Stimulated activated CD4-positive, alpha-beta T cell treated with anti-CD3 and anti-CD28 coated beads, Interleukin-1b, Interleukin-23, amount 100 ng/mL, for 1 hour (primary cell): ENCODE measurements at places on chromosomes 6 and 20.

DNA sequence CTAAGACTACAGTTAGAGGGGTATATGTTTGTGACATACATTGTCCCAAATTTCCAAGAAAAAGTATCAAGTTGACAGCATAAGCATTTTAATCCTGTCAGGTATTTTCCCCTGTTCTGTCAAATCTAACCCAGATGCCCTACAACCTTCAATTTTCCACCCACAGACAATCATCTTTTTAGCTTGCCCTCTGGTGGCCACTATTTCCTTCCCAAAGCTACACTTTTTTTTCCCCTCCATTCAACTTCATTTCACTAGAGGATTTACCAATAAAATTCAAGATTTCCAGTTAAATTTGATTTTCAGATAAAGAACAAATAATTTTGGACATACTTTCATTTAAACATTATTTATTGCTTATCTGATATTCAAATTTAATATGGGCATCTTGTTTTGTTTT, 286.6 kb downstream of the TENT5A start:
- DNase-seq, result no peak

DNA sequence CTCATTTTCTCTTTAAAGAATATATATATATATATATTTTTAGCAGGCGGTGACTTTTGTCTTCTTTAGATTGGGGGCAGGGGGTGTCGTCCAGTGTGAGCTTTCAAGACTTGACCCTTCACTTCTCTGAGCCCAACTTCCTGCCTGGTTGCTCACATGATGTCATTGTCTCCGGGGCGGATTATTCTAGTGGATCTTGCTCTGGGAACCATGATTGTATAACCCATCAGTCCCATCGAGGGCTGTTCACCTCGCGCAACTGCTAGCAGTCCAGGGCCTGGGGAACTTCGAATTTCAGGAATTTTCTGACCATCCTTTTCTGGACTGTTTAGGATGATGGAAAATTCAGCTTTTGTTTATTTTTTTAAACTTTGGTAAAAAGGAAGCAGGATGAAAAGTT, 1.0 kb downstream of the IGF2R start:
- no peak for DNase-seq

- DNase-seq, result no peak
These were observed 1.8 kb upstream of the CTSZ start for GRCh38 chr20:59008715-59009336.

DNA sequence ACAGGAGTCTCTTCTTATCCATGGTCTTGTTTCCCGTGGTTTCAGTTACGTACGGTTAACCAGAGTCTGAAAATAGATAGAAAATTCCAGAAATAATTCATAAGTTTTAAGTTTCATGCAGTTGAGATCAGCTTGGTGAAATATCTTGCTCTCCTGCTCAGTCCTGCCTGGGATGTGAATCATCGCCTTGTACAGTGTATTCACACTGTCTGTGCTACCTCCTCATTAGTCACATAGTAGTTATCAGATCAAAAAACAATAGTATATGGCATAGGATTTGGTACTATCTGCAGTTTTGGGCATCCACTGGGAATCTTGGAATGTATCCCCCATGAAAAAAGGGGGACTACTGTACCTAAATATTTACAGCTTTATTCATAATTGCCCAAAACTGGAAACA, 22.7 kb upstream of the MOCS1 start:
- no peak for DNase-seq

DNA sequence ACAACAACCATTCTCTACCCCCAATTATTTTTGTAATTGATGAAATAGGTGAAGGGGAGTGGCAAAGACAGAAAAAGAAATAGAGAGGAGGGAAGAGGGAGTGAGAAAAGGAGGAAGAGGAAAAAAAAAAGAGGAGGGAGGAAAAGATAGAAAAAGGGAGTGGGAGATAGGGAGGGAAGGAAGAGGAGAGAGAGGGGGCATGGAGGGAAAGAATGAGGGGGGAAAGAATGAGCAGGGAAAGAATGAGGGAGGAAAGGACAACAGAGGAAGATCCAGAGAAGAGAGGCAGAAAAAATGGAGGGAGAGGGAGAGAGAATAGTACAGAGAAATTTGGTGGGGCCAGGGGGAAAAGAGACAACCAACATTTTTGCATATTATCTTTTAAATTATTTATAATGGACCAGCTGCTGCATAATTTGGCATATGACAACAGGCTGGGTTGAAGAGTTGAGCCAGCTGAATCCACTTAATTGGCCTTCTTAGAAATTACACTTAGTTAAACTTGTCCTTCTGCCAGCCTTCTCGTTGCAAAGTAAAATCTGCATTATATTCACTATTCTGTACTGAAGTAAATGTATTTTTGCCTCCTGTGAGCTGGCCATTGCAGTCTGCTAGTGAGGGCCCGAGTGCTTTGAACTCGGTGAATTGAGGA, 101.0 kb downstream of the ARHGAP18 start:
- DNase-seq, result no peak

DNA sequence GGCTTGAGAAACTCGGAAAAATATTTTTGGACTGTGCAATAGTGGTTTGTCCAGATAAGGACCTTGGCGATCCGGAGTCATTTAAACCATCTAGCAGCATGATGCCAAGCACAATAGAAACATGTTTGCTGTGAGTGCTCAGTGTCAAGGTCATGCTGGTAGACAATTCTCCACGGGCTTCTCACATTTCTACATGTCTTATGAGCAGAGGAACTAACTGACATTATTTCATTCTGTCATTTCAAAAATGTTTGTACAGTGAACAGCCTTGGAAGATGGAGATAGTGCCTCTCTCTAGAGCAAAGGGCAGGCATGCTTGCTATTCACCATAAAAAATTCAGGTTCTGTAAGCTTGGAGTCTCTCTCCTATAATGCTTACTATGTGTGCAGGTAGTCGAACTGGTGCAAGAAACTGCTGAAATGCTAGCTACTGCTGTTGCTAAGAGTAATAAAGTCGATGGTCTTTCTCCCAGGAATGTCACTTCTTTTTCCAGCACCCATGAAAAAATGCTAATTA, 25.4 kb upstream of the CCN2 start:
- no peak for DNase-seq

DNA sequence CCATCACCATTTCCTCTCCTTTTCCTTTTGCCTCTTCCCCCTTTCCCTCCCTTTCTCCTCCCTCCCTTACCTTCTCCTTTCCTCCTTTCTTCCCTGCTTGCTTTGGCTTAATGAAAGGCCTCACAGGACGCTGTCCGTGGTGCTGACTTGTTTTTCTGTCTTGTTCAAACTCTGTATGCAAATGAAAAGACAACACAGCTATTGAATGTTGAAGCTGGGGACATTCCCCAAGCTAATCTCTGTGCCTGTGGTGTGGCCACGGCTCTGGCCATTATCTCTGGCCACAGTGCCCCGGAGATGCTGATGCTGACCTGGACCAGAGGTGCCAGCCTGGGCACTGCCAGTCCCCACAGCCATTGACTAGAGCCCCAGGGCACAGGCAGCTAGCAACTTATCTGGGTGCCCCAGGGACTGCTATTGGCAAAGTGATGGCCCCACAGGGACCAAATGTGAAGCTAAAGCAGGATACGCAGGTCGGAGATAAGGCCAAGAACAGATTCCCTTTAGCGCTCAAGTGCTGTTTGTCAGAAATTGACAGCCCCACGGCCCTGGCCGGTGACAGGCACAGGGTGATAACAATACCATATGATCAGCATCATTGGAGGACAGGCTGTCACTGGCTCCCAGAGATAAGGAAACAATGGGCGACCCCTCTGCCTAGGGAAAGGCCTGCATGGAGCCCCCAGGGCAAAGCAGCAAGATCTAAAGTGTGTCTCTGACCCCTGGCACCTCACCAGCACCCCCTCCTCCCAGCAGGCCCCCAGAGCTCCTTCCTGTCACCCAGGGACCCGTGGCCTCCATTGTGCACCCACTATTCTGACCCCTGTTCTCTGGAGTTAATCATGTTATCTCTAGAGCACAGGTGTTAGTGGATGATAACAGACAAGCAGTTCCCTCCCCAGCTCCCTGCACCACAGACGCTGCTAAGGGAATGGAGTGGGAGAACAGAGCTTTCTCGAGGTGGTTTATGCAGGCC, 31.6 kb upstream of the SLC32A1 start:
- peak; percentile 38 for DNase-seq

DNA sequence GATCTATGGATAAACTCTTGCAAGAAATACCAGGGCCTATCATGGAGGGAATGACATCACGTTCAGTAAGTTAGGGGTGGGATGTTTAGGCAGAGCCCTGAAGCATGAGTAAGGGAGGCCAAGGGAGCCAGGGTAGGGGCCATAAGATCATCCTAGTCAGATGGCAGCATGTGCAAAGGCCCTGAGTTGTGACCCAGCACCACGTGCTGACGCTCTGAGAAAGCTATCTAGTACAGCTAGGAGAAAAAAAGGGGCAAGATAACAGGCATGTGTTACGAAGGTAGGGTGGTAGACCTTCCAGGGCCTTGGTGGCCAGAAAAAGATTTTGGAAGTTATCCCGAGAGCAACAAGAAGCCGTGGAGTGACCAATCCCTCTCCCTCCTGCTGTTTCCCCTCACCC, 22.3 kb downstream of the KCNB1 start:
- DNase-seq, result no peak

DNA sequence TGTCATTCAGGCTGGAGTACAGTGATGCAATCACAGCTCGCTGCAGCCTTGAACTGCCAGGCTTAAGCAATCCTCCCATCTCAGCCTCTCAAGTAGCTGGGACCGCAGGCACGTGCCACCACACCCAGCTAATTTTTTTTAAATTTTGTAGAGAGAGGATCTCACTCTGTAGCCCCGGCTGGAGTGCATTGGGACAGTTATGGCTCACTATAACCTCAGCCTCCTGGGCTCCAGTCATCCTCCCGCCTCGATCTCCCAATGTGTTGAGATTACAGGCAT, 86.5 kb downstream of the SERAC1 start:
- no peak for DNase-seq

DNA sequence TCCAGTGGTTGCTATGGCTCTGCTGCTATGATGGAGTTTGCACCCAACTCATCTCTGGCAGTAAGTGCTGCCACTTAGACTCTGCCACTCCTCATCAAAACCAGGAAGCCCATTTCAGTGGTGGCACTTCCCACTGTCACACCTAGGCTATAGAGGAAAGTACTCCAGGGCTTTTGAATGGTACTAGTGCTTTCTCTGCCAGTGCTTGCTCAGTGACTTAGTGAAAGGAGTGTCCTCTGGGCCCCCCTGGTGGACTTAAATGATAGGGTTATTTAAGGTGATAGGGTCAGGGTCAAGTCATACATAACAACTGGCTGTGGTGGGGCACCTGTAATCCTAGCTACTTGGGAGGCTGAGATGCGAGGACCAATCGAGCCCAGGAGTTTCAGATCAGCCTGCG, 22.8 kb downstream of the FITM2 start:
- no peak for DNase-seq

GRCh38 chr6:20652299-20653084, 118.2 kb downstream of the CDKAL1 start:
- DNase-seq, result no peak

DNA sequence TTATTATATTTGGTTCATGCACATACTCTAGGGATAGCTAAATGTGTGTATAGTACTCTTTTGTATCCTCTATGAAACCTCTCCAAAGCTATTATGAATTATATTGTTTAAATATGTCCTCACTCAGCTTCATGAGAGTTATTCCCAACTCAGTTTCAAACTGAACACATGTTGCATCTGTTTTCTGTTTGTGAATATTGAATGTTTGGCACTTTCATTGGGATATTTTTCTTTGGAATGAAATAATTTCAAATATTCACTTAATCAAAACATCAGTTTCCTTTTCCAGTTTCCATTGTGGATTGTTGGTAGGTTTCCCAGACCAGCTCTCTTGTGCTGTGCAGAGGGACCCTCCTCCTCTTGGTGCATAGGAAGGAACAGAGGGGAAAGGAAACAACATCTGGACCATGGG, 46.6 kb downstream of the HDAC2 start:
- DNase-seq, result no peak

DNA sequence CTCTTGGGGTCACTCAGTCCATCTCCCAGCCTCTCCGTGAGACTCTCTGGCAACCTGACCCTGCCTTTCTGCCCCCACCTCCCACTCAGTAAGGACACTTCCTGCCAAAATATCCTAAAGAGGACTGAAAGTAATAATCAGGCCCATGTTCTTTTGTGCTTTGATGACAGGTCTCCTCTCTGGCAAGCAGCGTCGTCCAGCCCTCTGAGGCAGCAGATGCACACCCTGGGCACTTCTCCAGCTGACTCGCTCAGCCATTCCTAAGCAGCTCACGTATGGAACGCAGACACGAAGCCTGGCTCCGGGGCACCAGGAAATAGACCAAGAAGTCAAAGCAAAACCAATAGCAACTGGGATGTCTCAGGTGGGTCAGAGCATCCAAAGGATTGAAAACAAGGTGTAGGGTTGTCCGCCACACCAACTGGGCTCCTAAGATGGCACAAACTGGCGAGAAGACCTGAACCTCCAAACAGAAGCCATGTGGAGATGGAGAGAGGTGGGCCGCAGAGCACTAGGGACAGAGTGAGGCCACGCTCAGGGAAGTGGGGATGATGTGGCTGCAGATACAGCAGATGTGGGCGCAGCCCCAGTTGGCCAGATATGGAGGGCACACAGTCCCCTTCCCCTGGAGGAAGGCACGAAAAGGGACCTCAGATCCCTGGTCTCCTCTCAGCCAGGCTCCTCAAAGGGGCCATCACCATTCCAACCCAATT, 99.3 kb downstream of the PRND start:
- no peak for DNase-seq

DNA sequence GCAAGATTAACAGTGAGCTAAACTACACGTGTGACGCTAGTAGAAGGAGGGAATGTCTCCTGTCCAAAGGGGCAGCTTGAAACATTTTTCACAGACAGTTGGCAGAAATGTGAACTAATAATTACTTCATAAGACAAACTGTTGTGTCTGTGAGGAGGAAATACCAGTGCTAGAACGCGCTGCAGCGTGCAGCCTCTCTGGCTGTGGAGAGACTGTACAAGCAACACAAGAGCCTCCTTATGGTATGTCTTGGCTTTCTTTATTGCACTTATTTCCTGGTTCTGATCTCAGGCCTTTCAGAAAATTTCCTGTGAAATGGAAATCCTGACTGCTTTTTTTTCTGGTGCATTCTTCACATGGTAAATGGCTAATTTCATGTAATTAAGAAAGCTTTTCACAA, 25.3 kb upstream of the TIAM2 start:
- DNase-seq, result no peak

- DNase-seq, result no peak
These were observed 28.0 kb upstream of the MLIP start for GRCh38 chr6:54083287-54083686.

DNA sequence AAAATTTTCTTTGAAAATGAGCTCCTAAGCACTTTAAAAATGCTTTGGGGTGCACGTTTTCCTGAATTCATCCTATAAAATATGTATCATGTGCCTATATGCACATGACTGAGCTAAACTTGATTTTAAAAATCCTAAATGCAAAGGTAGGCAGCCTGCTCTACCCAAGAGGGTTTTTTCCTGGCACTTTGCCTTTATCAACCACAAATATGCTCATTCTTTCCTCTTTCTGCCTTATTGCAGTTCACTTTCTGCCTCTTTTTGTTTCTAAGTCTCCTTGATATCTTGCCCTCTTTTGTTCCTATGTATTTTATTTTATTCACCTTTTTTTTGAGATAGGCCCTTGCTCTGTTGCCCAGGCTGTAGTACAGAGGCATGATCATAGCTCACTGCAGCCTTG, 229.3 kb downstream of the GRM1 start:
- no peak for DNase-seq

- DNase-seq, result no peak
These were observed 98.4 kb upstream of the ADTRP start for GRCh38 chr6:11876934-11877433.
